CD4-positive, alpha-beta T cell treated with Interferon gamma for 1 hour (primary cell): ENCODE measurements at places on chromosomes 11 and 22.

DNA sequence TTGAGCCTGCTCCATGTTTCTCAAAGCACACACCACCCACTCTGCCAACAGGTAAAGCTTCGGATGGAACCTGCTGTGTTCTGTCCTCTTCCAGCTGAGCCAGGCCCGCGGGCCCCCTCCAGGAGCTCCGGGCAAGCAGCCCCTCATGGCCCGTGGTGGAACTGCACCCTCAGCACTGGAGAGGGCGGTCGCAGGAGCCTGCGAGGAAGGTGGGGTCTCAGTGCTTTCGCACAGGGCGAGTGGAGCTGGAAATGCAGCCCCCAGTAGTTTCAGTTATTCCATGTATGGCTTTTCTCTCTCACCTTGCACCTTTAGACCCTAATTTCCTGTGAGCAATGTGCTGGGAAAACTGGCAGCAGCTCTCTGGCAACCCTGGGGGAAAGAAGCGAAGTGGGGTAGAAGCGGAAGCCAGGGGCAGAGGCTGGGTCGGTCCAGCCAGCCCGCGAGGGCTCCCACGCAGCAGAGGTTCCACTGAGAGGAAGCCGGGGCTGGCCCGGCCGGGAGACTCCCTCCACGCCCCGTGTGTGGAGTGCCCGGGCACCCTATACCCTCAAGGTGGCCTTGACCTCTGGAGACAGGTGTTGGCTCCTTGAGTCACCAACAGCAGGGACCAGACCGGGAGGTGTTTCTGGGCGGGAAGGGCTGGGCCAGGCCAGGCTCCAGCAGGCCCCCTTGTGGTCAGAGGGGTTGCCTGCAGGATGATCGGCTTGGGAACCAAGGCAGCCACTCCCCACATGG lies 119.9 kb upstream of the TMEM45B start:
- peak; percentile 44 for DNase-seq

GRCh38 chr22:35742342-35743100 lies 24.8 kb downstream of the APOL5 start:
- DNase-seq = no peak

- DNase-seq = no peak
These were observed 43.0 kb upstream of the WT1 start for GRCh38 chr11:32478277-32478731.

DNA sequence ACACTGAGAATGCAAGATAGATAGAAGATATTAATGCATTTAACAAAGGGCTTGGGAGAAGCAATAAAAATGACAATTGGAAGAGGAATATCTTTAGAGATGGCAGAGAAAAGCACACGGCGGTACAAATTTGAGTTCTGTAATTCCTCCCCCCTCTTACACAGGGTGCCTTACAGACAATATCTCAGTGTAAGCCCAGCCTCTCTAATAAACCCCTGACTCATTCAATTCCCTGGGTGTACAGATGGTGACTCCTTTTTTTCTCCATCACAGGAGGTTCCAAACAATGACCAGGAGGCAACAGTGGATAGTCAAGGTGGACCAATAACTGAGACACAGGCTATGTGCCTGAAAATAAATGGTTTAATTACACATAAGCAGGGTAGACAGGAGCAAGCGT lies 598.6 kb downstream of the OPCML start:
- no peak for DNase-seq

GRCh38 chr22:24969560-24970301 lies 17.2 kb downstream of the KIAA1671 start:
- DNase-seq = no peak

DNA sequence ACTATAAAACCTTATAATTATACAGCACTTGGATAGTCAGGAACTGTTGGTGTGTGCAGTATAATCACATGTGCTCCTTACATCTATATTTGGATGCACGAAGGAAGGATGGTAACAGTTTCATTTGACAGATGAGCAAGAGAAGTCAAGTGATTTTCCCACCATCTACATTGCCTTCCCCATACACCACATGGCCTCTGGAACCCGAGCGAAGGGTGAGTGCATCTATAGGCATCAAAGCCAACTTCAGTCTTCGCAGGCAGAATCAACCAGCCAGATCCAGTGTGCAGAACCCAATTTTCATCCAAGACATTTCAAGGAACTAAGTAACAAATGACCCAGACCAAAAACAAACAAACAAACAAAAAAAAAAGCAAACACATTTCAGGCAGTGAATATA lies 85.1 kb upstream of the BLID start:
- no peak for DNase-seq

- no peak for DNase-seq
These were observed 18.6 kb downstream of the IRAG1 start for GRCh38 chr11:10674911-10675440.

GRCh38 chr11:6635082-6635932 lies 16.1 kb upstream of the TPP1 start:
- DNase-seq = no peak

DNA sequence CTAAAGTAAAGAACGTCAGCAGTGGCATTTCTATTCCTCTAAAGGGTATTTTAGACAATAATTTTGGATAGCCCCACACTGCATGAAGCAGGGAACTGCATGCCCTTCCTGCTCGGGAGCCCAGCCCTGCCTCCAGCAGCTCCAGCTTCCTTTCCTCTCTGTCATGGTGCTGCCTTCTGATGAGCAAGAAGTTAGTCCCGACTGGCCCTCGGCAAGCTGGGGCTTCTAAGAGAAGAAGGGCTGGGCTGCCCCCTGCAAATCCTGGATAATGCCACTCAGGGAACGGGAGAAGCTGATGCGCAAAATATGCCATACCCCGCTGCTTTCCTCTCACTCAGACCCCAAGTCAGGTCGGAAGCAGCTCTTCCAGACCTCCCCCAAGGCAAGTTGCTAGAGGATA lies 296.4 kb downstream of the ETS1 start:
- DNase-seq = no peak

GRCh38 chr11:119427279-119427678 lies 4.3 kb upstream of the THY1 start:
- DNase-seq = no peak

- no peak for DNase-seq
These were observed 30.9 kb downstream of the CHEK2 start for GRCh38 chr22:28710576-28711191.

DNA sequence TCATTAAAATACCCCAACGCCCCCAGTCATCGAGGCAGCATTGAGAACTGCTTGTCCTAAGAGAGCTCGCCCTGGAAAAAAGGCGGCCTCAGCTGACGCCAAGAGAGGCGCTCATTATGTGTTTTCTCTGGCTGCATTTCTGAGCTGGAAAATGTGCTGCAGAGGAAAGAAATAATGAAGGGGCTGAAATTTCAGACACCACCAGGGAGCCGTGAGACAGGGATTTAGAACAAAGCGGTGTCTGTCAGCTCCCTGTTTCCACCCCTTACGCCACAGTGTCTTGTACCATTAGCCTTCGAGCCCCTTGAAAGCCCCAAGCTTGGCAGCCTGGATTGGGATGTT lies 14.4 kb downstream of the USH1C start:
- no peak for DNase-seq

- DNase-seq = peak; percentile 64
These were observed 13.7 kb upstream of the SEC14L3 start for GRCh38 chr22:30485362-30485988.

DNA sequence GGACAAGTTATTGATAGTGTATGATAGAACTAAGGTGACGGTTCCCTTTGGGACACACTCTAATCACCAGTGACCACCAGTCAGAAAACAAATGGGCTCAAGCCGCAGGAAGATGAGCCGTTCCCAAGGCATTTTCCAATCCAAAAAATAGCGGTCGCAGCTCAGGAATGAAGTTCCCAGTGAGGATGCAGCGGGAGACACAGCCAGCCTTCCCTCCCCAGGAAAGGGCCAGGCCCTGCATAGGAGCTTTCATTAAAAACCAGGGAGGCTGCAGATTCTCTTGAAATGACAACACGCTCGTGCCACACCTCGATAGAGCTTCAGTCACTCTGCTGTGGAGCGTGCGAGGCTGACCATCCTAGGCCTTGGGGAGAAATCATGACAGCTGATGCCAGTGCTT lies 65.8 kb upstream of the WNT7B start:
- DNase-seq = no peak

DNA sequence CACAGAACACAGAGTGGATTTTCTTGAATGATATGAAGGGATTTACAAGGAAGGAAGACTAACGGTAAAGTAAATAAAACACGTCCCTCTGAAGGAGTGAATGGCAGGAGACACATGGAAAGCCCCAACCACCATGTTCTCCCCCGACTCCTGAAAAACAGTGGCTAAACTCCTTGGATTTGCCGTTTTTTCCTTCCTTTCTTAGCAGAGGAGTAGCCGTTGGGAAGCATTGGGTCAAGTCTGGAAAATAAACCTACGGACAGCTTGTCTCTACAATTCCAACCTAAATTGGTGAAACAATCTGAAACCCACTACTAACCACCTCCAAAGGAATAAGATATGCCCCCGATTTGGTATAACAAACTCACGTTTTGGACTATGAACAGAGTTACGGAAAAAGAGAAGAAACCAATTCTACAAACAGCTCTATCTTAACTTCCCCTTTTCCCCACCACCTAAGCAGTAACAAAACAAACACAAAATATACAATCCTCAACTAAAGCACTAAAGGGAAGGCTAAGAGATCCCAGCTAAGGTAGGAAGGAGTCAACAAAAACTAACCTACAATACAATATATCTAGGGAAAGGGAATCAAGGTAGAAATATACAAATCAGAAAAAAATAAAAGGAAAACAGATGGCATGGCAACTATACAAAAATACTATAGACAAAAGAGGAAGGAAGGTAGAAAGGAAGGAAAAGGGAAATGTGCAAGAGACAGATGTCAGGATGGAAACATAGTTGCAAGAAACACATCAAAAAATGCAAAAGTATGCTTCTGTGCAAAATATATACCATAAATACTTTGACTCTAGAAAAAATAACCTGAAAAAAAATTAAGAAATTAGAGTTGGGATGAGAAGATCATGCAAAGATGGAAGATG lies 43.8 kb upstream of the LYVE1 start:
- no peak for DNase-seq

DNA sequence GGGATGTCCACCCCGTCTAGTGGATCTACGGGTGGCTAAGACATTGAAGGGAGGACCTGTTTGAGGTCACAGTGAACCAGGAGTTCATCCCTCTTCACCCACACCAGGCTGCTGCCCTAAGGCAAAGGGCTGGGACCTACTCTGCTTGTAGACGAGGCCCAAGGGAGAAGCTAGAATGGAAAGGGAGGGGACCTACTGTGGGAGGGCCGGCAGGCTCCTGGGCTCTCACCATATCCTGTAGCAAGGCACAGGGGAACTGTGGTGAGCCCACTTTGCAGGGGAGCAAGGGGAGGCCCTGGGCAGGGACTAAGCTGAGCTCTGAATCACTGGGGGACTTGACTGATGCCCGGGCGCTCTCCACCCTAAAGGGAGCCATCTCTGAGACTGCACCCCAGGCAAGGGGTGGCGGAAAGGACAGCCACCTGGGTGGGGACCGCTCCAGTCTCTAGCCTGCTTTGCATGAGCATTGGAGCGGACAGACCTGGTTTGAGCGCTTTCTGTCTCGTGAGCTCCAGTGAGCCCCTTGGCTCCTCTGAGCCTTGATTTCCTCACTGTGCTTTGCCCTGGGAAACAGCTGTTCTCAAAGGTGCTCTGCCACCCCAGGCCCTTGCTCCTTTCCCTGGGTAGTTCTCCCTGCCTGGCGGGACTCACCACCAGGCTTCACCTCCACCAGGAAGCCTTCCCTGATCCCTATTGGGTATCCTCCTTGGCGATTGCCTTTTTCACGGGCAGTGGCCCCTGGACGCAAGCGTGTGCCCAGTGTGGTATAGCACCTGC lies 24.2 kb downstream of the PARVG start:
- DNase-seq = no peak

DNA sequence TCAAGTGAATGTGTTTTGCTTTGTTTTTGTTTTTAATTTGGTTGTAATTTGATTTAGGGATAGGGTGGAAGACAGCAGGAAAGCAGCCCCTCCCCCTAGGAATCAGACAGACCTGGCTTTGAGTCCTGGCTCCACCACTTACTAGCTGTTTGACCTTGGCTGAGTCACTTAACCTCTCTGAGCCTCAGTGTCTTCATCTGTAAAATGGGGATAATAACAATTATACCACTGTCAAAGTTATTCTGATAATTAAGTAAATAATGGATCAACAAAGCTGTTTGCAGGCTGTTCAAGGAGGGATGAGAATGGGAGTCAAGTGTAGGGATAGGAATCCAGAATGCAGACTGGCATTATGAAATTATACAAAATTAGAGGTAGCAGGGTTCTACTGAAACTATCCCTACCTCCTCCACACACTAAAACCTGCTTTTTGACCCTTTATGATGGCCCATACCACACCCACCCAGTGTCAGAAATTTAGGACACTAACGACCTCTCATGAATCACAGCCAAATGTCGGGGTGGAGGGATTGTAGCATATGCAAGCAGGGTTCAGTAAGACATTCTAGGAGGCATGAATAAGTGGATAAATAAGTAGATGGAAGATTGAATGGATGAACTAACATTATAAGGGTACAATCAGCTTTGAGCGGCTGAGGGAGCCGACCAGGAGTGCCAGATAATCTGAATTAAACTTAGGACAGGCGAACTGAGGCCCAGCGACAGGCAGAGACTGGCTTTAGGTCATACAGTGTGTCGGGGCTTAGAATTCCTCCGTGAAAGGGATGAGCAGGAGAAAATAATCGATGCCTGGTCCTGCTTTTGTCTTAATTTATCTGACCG lies 974 bp downstream of the ANAPC15 start:
- DNase-seq = no peak

GRCh38 chr11:117189191-117189940 lies 9.8 kb upstream of the TAGLN start:
- peak; percentile 78 for DNase-seq

DNA sequence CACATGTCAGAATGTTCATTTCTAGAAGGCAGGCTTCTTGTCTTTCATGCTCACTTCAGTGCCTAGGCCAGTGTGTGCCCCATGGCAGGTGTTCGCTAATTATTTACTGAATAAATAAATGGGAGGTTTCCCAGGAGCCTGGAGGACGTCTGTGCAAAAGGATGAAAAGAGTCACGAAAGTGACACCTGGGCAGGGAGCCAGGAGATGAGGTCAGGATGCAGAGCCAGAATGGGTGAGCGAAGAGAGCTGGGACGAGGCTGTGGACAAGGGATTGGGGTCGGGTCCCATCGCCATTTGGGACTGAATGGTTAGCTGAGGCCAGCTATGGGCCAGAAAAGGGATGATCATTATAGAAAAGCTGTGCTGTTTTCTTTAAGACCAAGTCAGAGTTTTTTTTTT lies 560.4 kb downstream of the TBC1D22A start:
- no peak for DNase-seq

GRCh38 chr11:107704451-107704850 lies 7.4 kb downstream of the SLN start:
- DNase-seq = no peak

GRCh38 chr22:17380359-17381087 lies 11.3 kb downstream of the CECR2 start:
- no peak for DNase-seq

DNA sequence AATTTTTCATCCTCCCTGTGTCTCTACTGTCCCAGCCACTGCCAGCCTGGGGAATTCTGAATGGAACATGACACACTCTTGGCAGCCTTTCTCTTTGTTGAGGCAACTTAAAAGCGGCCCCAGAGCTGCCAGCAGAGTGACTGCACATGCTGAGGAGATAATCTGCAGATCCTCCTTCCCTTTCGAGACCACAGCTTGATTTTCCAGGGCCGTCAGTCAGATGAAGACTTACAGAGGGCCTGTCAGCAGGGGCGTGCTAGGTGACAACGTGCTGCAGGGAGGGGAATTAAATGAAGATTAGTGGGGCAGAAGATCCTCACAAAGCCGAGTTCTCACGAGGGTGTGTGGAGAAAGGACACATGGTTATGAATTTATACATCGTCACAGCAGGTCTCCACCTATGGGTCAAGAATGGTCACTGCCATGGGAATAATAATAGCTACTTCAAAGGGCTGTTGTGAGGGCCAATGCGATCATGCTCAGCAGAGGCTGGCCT lies 193.5 kb upstream of the PITPNB start:
- DNase-seq = no peak

GRCh38 chr11:91802475-91802874 lies 422.1 kb upstream of the FAT3 start:
- DNase-seq = no peak
